ENCODE measurements at places on chromosomes 2 and 18. TPM values are rescaled to one million over a fixed set of nuclear protein-coding genes. Genes with fewer than 3 reads are reported as not detected.

CDH20 gene
- not detected for total RNA-seq

LINC00305 gene
- not detected for total RNA-seq

SLC14A1 gene
- 443 TPM for total RNA-seq

ATP8B1 gene
- 210 TPM for total RNA-seq

SH3RF3 gene
- total RNA-seq: 6.3 TPM

Measured in aortic smooth muscle cell (primary cell).